ENCODE measurements at places on chromosomes 1 and 21.
A peak's percentile ranks its signal among the peaks of the same experiment; 100 is the strongest.

GRCh38 chr1:182442333-182442732 lies 7.6 kb upstream of the RGSL1 start:
- no peak for DNase-seq

DNA sequence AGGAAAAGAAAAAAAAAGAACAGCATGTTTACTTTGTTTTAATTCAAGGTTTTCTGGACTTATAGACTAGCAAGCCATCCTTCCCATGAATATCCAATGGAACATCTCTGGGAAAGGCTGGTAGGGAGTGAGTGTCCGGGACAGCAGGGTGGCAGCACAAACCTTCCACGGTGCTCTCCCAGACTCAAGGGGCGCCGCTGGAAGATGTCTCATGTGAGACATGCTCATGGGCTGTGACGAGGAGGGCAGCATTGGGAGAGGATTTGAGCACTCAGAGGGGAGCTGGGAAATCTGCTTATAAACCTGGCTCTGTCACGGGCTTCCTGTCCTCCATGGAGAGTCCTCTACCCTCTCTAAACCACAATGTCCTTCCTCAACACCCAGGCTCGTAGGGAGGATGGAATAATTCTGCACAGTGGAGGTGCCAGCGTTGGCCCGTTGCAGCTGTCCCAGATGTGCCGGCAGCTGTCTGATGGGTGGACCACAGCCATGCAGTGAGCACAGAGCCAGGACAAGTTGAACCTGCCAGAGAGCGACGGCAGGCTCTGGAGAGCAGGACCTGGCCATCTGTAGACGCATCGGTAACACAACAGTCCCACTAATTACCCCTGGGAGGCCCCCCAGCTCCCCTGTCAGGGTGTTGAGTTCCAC lies 100.1 kb upstream of the IGSF21 start:
- no peak for DNase-seq

DNA sequence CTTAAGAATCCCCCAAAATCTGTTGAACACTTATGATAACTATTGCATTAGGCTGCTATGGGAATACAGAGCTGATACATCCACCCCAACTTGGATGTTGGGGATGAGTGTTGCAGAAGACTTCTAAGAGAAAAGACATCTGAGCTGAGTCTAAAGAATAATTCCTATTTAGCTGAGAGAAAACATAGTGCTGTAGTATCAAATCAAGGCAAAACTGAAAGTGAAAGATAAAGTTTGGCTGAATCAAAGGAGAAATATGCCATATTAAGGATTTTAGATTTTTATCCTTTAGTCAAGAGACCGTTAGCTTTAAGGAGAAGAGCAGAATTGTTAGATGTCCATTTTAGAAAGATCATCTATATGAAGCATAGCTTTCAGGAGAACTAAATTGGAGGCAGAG lies 726.9 kb upstream of the PTBP2 start:
- DNase-seq, result no peak

DNA sequence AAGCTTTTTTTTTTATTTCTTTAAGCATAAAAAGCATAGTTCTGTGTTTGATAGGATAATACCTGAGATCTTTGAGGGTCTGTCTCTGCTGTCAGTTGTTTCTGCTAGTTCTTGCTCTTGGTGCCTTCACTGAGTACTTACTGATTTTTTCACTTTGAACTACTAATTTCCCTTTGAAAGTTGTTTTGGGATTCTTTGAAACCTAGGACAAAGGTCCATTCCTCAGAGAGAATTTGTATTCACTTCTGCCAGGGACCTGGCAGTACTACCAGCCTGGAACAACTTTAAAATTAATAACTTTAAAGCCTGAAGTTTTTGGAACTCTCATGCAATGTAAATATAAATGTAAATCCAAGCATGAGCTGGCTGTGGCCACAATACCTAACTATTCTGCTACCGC lies 190.1 kb downstream of the TM2D1 start:
- DNase-seq, result no peak

GRCh38 chr1:198681831-198682759 lies 43.3 kb downstream of the PTPRC start:
- DNase-seq, result peak; percentile 73

- DNase-seq, result no peak
Observed at GRCh38 chr1:42348498-42348897, 13.5 kb upstream of the FOXJ3 start.

DNA sequence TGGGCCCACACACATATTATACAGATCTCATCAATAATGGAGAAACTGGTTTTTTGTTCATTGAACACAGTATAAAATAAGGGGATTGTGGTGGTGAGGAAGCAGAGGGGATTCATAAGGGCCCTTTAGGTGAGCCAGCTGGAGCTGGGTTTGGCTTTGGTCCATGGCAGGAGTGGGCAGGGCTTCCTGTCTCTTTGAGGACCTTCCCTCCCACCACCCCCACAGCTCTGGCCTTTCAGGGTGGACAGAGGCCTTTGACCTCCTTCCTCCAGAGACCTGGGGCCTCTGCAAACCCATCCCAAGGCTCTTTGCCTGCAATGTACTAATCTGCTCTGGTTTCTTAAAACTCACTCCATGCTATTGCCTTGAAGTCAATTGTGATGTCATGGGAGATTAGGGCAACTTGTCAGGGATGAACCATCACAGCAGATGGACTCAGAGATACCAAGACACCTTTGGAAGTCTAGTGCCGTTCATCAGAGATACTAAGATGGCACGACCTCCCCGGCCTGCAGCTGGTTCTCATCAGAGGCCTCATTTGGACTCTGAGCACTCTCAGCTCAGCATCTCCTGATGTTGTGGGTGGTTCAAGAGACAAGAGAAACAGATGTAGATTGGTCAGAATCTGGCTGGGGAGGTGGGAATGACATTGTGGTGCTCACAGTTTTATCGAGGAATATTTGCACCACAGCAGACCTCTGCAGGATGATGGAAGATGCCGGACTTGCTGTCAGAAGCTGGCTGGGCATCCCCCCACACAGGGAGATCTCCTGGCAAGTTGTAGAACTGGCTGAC lies 37.9 kb downstream of the LHX4 start:
- DNase-seq, result no peak

DNA sequence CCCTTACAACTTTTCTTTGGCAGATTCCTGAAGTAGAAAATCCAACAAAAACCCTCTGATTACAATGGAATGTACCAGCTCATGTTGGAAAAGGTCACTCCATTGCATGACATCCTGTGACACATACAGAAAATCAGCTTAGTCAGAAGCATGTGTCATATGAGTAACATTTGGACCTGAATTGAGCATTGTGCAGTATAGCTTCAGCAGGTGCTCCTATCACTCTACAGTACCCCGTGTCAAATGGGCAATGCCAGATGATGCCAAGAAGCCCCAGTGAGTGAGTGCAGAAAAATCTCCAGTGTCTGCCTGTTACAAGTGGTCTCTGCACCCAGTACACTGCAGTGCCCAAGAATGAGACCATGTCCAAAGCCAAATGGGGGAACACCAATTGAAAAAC lies 129.7 kb upstream of the RUNX1 start:
- no peak for DNase-seq

- no peak for DNase-seq
Observed at GRCh38 chr1:114779722-114780121, 763 bp downstream of the SIKE1 start.

DNA sequence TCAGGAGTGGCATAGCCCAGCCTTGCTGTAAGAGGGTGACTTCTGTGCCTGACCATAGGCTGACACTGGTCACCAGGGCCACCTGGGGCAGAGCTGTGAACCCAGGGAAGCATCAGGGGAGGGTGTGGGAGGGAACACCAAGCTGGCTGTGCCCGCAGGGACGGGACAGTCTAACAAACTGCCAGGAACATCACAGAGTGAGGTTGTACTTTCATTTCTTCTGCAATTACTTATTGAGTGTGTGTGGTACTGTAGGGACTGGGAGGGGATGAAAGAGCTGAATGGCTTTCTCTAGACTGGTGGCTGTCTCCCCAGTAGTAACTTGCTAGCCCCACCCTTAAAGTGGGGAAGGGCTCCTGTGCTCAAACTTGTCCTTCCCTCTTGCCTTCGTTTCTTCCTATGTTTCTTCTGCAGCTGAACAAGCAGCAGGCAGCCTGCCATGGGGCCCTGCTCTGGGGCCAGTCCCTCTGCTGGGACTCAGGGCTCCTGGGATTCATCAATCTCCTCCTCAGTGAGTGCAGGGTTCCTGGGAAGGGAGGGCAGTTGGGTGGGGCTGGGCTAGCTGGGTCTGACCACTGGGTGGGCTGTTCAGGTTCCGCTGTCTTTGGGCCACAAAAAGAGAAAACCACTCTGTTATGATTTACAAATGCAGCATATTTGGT lies 39.7 kb upstream of the ETV3 start:
- DNase-seq, result no peak

DNA sequence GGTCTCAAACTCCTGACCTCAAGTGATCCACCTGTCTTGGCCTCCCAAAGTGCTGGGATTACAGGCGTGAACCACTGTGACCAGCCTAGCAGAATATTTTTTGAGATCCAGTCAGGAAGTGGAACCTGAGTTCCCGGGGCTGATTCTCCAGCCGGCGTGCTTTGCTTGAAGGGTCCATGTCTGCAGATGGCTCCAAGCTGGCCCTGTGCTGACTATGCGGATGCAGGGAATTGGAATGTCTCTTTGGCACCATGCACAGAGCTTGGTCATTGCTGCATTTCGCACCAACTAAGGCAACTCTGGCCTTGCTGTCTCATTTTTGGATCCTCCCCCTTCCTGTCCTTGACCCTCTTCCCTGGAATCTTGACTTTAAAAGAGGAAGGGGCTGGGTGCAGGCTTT lies 28.1 kb downstream of the ARHGEF10L start:
- no peak for DNase-seq

DNA sequence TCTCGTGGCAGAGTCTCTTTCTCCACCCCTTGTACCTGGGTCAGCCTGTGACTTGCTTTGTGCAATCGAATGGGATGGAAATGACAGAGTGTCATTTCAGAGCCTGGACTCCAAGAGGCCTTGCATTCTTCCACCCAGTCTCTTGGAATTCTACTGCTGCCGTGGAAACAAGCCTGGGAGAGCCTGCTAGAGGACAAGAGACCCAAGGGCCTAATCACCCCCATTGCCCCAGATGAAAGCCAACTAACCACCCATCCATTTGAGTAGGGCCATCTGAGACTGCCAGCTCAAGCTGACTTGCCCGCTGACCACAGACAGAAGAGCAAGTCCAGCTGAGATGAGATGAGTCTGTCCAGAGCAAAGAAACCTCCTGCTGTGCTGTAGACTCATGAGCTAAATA lies 201.6 kb downstream of the PTPRU start:
- DNase-seq, result no peak

- DNase-seq, result no peak
Observed at GRCh38 chr1:77556045-77556444, 126.4 kb downstream of the ZZZ3 start.

DNA sequence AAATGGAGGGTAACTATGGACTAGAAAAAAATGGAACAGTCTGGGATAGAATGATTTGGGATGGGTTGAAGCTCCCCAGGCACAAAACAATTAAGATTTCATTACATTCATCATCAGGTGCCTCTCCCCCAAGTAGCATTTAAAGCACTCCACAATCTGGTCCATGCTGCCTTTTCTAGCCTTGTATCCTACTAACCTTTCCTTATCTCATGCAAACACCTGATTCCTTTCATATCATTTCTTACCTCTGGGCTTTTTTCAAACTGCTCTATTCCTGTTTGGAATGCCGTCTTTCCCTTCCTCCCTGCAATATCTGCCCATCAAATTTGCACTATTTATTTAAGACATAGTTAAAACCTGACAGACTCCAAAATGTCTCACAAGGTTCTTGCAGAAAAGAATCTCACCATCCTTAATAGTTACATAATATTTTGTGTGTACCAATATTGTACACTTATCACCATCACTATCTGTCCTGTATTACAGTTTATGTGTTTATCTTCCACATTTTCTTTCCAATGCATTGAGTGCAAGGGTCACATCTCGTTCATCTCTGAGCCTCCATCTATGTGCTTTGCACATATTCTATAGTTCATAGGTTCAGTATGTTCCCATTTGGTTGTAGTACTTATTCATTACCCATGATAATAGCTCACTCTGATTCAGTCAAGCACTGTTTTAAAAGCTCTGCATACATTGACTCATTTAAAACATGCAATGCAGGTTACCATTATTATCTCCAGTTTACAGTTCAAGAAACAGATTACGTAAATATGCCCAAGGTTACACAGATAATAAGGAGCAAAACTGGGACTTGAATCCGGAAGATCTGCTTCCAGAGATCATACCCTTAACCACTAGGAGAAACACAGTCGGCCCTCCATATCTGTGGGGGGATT lies 16.1 kb upstream of the SHCBP1L start:
- no peak for DNase-seq

GRCh38 chr1:192489748-192490147 lies 85.8 kb upstream of the RGS1 start:
- DNase-seq, result no peak

- no peak for DNase-seq
Observed at GRCh38 chr1:98044071-98044697, 123.3 kb upstream of the DPYD start.

GRCh38 chr1:22791831-22792347 lies 81.2 kb downstream of the EPHB2 start:
- DNase-seq, result no peak

GRCh38 chr1:155086128-155086741 lies 7.6 kb downstream of the EFNA3 start:
- peak; percentile 52 for DNase-seq

DNA sequence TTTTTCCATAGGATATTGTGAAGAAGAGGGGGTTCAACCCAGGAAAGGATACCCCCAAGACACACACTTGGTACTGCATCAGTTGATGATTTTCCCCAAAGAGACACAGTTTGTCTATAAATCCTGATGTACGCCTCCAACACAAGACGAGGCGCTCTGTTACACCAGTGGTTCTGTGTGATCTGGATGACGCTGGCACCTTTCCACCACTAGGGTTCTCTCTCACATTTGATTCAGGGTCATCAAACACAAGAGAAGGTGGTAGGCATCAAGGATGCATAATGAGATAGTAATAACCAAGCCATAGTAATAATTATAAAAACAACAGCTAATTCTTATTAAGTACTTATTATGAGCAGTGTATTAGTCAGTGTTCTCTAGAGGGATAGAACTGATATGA lies 508.8 kb upstream of the ZP4 start:
- DNase-seq, result no peak

- DNase-seq, result no peak
Observed at GRCh38 chr1:223350361-223350908, 13.5 kb downstream of the SUSD4 start.

DNA sequence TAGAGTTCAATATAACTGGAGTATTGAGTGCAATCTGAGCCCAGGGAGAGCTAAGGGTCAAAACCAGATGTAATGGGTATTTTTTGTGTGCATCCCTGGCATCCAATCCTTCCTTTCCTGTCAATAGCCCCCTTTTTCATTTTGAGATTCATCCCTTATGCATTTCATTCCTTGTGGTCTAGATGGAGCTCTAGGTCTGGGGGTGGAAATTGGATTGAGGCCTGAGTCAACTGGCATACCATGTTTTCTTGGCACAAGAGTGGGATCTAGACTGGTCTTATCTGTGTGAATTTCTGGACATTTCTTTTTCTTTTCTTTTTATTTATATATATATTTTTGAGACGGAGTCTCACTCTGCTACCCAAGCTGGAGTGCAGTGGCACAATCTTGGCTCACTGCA lies 67.3 kb upstream of the RAB3GAP2 start:
- DNase-seq, result no peak

DNA sequence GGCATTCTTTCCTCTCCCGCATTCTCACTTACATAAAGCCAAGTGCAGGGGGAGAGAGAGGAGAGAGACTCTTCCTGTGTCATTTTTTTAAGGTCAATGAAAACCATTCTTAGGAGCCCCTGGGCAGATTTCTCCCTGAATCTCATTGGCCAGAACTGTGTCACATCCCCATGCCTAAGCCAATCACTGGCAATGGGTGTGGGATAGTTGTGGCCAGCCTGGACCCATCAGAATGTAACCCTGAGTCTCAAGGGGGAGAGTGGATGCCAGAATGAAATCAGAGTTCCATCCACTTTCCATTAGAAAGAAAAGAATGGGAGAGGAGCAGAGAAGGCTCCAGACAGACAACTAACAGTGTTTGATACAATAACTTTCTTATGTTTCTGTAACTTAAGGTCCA lies 31.2 kb upstream of the COQ8A start:
- no peak for DNase-seq

Measured in activated CD8-positive, alpha-beta memory T cell treated with anti-CD3 and anti-CD28 coated beads for 4 hours (primary cell).